T-cell (primary cell): ENCODE measurements at places on chromosomes 6 and 20. TPM values are rescaled to one million over a fixed set of nuclear protein-coding genes. Genes with fewer than 3 reads are reported as not detected.
A peak's percentile ranks its signal among the peaks of the same experiment; 100 is the strongest.

DNA sequence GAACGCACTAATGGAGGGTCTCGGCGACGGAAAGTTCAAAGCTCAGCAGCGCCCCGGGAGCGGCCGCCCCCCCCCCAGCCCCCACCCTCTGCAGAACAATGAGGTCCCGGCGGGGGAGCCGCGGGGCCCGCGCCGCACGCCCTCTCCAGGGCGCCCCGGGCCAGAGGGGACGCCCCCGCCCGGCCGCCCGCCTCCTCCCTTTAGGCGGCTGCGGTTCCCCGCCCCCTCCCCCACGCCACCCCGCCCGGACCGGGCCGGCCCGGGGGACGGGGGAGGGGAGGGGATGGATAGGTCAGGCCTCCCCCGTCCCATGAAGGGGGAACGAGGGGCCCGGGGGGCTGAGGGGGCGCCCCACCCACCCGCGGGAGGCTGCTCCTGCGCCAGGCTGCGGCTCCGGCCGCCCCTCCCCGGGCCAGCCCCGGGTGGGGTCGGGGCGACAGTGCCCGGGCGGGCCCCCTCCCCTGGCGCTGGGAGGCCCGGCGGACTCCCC lies 1.5 kb downstream of the NOL4L start:
- H3K4me3 ChIP-seq = peak overlapping the region; percentile 26
- H3K27ac ChIP-seq = no peak overlapping the region
- peaks cover 62% of the 10 kb centered on the region for H3K4me1 ChIP-seq
- peaks cover 9% of the 10 kb centered on the region for H3K27me3 ChIP-seq
- no peak for DNase-seq
- no peaks in the 10 kb centered on the region for H3K36me3 ChIP-seq

- H3K4me1 ChIP-seq = no peaks in the 10 kb centered on the region
- H3K4me3 ChIP-seq = no peak overlapping the region
- H3K27ac ChIP-seq = no peak overlapping the region
- H3K36me3 ChIP-seq = no peaks in the 10 kb centered on the region
Observed at GRCh38 chr6:40419377-40419776, 167.8 kb downstream of the LRFN2 start.

- H3K36me3 ChIP-seq = no peaks in the 10 kb centered on the region
- no peak for DNase-seq
Observed at GRCh38 chr6:121544691-121545090, 109.2 kb downstream of the GJA1 start.

BHLHE23 gene
- not detected for total RNA-seq

GRCh38 chr20:14643556-14643955 lies 306.1 kb upstream of the FLRT3 start:
- H3K27ac ChIP-seq = no peak overlapping the region
- DNase-seq = no peak
- no peak overlapping the region for H3K4me3 ChIP-seq
- no peaks in the 10 kb centered on the region for H3K4me1 ChIP-seq
- H3K36me3 ChIP-seq = no peaks in the 10 kb centered on the region

DNA sequence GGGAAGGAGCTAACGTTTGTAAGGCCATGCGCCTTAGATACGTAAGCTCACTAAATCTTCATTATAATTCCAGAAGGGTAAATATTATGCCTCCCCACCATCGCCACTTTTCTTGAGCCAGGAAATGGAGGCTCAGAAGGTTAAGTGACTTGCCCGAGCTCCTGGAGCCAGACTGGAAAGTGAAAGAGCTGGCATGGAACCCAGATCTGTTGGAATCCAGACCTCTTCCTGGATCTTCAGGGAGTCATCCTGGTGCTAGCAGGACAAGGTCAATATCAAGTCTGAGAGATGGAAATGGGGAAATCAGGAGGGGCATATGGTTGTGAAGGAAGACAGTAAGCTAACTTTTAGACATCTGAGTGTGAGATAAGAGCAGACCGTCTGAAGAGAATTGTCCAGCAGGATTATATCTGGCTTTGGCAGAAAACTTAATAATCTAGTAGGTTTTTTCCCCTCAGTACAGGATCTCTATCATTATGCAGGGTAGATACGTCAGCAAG lies 6.2 kb downstream of the TMEM200A start:
- DNase-seq = no peak
- H3K4me3 ChIP-seq = no peak overlapping the region
- no peaks in the 10 kb centered on the region for H3K4me1 ChIP-seq

CTAGE9 gene
- total RNA-seq = not detected

- no peaks in the 10 kb centered on the region for H3K36me3 ChIP-seq
- H3K4me1 ChIP-seq = peaks cover 17% of the 10 kb centered on the region
- no peak overlapping the region for H3K27ac ChIP-seq
- H3K4me3 ChIP-seq = no peak overlapping the region
- no peak for DNase-seq
Observed at GRCh38 chr6:42103216-42103615, 39.2 kb downstream of the C6orf132 start.
